ENCODE measurements at places on chromosomes 4 and X.
A peak's percentile ranks its signal among the peaks of the same experiment; 100 is the strongest.

DNA sequence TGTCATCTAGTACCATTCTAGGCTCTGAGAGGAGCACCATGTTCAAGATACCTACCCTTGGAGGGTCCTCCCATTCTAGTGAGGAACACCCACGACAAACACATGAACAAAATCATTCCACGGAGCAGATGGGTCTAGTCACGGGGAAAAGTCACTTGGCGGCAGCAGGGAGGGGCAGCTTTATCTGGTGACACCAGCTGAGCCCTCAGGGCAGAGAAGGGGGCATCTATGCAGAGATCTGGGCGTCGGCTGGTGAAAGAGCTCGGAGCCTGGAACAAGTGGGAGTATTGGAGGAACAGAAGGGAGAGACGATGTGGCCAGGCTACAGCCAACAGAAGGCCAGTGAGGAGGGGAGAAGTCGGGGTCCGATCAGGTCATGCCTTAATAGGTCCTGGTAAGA is 11.9 kb upstream of the PDHA1 start:
- DNase-seq, result no peak

- DNase-seq, result peak; percentile 81
These were observed 54.5 kb downstream of the RHOH start for GRCh38 chr4:40251366-40251765.

GRCh38 chrX:103063191-103063845 is 653 bp downstream of the BEX1 start:
- DNase-seq, result no peak

DNA sequence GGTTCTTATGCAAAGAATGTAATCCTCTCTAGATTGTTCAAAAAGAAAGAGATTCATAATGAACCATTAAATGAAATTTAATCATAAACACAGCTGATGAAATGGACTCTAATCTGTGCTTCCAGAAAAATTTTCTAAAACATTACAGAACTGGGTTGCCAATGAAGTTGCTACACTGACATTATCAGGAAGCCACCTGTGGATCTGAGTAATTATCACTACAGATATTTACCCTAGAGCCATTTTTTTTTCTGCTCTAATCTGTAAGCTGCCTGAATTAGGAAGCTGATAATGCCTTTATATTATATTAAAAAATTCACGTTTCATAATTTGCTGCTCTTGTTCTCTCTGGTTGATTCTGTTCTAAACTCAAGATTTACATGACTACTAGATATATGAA is 380.1 kb downstream of the GRIA2 start:
- DNase-seq, result no peak

GRCh38 chr4:74675673-74676279 is 118.5 kb downstream of the BTC start:
- DNase-seq, result peak; percentile 48

DNA sequence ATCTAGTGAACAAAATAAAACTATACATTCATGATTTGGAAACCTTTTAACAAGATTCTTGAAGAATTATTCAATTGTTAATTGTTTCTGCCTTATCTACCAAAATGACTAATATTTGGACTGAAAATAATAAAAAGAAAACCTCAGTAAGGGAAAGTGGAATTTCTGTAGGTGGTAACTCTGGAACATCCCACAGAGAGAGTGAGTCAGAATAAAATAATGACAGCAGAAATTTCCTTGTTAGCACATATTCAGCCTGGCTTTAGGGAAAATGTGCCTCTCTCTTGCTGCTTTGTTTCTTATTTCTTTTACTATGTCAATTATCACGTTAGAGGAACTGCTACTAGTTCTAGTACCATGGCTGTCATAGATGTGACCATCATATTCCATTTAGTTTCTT is 421.5 kb upstream of the GNPDA2 start:
- no peak for DNase-seq

- no peak for DNase-seq
These were observed 272.8 kb upstream of the EPHA5 start for GRCh38 chr4:65943076-65943475.

GRCh38 chr4:23384741-23385140 is 505.1 kb downstream of the PPARGC1A start:
- no peak for DNase-seq

DNA sequence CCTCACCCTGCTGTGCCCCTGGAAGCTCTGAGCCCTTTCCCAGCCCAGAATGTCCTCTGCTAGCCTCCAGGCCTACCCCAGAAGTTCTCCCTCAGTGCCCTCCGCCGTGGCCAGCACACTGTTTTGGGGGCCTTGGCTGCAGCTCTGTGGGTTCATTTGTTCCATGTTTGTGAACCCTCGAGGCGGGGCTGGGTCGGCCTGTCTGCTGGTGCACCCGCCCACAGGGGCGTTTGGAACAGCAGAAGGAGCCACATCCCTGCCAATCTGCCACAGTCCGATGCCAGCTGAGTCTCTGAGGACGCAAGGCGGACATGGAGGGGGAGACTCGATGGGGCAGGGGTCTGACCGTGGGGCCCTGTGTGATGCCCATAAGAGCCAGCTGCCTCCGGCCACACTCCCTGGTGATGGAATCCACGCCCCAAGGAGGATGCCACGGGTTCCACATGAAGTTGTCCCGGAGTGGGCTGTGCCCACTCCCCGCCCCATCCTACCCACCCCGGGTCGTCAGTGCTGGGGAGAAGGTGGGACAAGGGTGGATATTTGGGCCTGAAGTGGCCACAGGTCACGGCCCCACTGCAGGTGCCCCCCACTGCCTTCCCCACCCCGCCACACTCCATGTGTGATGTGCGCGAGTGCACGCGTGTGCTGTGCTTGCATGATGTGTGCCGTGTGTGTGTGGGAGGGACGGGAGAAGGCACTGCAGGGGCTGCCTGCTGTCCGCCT is 7.1 kb downstream of the ATP5ME start:
- DNase-seq, result no peak

DNA sequence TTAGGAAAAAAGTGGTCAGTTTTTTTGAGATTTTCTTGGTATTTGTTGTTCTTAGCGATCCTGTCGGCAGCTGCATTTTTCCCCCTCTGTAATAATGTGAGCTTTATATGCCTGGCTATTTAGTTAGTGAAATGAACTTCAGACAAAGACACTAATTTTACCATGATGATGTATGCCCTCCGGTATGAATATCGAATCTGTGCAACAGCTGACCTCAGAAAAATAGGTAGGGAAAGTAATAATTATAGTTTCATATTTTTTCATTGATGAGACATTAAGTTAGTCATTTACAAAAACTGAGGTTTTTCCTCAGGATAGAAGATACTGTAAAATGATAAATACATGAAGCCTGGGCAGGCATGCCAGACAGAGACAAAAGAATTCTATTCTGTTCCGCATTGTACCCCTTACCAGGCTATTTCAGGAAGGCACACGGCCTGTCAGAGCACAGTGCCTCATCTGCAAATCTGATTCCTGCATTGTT is 155.8 kb downstream of the SHROOM3 start:
- no peak for DNase-seq

DNA sequence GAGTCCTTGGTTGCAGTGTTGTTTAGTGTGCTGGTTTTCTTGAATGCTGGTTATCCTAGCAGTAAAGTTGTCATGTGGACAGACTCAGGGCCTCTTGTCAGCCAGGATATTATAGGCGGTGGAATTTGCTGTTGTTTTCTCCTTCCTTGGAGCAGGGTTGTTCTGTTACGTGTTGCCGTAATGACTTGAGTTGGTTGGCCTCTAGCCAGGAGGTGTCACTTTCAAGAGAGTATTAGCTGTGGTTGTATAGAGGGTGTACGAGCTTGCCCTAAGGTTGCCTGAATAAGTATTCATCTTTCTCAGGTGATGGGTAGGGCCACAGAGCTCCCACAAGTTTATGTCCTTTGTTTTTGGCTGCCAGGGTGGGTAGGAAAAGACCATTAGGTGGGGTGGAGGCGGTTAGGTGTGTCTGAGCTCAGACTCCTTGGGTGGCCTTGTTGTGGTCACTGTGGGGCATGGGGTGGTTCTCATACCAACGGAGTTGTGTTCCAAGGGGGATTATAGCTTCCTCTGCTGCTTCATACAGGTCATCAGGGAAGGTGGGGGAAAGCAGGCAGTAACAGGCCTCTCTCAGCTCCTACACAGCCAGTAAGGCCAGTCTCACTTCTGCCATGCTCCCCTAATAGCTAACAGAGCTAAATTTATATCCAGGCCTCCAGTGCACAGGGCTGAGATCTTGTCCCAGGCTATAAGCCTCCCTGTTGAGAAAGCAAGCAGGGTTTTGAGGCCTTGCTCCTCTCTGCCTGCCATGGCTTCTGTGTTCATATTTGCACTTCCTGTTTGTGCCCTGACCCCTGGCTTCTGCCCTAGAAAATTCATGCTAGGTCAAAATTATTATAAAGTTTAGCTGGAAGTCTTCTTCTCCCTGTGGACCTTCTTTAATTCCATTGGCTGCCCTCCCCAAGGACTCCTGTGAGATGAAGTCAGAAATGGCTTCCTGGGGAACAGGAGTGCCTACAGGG is 594.7 kb downstream of the RAPGEF2 start:
- DNase-seq, result no peak

GRCh38 chr4:5932035-5932568 is 39.2 kb upstream of the CRMP1 start:
- DNase-seq, result no peak

DNA sequence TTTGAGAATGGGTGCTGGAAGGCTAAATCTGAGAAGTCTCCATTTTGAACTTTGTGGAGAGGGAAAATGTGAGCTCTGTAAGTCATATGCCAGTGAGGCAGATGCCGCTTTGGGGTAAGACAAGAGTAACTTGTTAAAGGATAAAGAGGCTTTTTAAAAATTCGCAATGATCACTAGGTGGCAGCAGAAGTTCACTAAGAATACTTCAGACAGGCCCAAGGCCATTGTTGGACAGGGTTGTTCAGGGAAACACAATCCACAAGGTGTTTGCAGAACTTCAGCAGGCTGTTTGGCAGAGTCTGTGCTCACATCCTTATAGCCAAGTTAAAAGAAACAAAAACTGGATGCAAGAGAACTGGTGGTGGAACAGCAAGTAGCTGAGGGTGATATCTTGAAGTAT is 13.7 kb upstream of the PIGA start:
- DNase-seq, result peak; percentile 48

- DNase-seq, result peak; percentile 59
These were observed 38.7 kb downstream of the ARHGEF9 start for GRCh38 chrX:63746278-63746677.

GRCh38 chr4:147638942-147639341 is 21.7 kb downstream of the TMEM184C start:
- DNase-seq, result peak; percentile 30

DNA sequence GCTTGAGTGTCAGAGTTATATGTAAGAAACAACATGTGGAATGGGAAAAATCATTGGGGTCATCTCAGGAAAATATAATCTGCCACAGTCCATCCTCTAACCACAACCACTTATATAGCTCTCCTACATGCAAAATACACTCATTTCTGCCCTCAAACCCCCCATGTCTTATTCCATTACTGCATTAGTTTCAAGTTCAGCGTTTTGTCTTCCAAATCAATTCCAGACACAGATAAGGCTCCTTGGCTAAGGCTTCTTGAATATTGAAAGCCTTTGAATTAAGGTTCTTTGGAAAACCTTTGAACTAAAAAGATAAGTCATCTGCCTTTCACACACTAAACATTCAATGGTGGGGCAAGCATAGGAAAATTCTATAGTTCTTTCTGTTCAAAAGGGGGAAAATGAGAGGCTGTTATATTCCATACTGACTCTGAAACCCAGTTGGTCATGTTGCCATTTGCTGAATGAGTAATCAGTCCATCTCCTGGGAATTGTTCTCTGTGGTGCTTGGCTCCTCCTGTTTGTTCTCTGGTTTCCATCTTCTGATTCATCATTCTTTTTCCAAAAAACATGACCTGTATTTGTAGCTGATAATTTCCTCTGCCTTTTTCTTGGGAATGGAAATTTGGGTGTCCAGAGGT is 218.7 kb downstream of the BMPR1B start:
- no peak for DNase-seq

GRCh38 chr4:2905544-2905943 is 57.7 kb downstream of the NOP14 start:
- no peak for DNase-seq

DNA sequence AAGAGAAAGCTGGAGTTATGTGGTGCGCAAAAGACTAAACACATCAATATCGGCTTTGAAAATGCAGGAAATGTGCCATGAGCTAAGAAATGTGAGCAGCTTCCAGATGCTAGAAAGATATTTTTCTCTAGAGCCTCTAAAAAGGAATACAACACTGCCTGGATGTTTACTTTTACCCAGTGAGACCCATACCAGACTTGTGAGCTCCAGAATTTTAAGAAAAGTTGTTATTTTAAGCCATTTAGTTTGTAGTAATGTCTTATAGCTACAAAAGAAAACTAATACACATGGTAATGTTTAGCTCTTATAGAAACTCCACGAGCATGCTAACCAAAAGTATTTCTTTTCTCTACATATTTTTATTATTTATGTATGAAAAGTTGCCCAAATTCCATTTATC is 1389.4 kb downstream of the C4orf33 start:
- no peak for DNase-seq

GRCh38 chr4:38889143-38889542 is 21.5 kb downstream of the FAM114A1 start:
- DNase-seq, result peak; percentile 73

GRCh38 chr4:56859841-56860240 is 38.3 kb upstream of the SPINK2 start:
- DNase-seq, result no peak

GRCh38 chr4:100929758-100930157 is 411.9 kb upstream of the EMCN start:
- no peak for DNase-seq

DNA sequence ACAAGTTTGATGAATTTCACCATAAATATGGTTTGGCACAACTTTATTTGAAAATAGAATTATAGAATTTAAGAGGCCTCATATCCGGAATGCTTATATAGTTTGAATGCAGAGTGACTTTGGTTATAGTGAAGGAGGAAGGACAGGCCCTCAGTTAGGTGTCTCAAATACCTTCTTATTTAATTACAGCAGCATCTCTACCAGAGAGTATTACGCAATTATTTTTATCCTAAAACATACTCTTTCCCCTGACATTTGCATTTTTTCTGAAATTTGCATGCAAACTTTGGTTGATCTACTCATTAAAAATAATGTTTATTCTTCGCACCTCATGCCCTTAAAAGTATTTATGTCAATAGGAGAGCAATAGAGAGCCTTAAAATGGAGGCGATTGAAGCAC is 305.4 kb downstream of the PACRGL start:
- DNase-seq, result no peak

DNA sequence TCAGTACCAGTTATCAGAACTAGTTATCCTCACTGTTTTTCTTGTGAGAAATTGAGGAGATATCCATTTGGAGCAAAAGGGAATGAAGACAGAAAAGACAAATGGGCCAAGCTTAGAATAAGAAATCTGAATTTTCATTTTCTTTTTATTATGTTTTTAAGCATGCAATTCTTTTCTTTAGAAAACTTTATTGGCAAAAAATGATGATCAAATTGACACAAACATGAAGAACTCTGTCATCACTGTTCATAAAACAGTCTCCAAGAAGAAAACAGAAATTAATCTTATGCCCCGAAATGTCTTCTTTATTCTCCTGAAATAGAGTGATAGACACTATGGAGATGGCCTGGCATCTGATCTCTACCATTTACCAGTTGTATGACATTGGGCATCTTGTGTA is 139.0 kb downstream of the ARHGAP24 start:
- no peak for DNase-seq

DNA sequence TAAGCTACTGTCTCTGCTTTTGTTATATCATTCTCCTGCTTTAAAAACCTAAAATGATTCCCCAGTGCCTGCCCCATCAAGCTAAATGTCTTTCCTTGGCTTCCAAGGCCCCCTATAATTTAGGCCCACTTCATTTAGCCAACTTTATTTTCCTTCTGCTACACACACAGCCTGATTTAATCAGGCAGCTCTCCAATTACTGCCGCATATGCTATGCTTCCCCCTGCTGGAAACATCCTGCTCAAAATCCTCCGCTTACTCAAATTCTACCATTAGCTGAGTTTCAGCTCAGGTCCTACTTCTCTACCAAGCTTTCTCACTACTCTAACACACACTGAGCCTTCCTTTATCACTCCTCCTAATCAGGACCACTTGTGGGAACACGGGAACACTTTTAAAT is 17.0 kb downstream of the LAMP2 start:
- peak; percentile 14 for DNase-seq
